K562 (cell line): ENCODE measurements at places on chromosomes 3 and 15.

GRCh38 chr3:155572085-155572484 is 172.8 kb downstream of the PLCH1 start:
- DNase-seq: no peak

GRCh38 chr15:79067072-79067833 is 23.3 kb downstream of the RASGRF1 start:
- DNase-seq: no peak

- no peak for DNase-seq
Measured at GRCh38 chr3:142857056-142857455, 31.8 kb downstream of the PCOLCE2 start.

GRCh38 chr3:108378153-108378951 is 82.0 kb downstream of the HHLA2 start:
- no peak for DNase-seq

GRCh38 chr15:101568821-101569555 is 79.5 kb upstream of the PCSK6 start:
- no peak for DNase-seq

DNA sequence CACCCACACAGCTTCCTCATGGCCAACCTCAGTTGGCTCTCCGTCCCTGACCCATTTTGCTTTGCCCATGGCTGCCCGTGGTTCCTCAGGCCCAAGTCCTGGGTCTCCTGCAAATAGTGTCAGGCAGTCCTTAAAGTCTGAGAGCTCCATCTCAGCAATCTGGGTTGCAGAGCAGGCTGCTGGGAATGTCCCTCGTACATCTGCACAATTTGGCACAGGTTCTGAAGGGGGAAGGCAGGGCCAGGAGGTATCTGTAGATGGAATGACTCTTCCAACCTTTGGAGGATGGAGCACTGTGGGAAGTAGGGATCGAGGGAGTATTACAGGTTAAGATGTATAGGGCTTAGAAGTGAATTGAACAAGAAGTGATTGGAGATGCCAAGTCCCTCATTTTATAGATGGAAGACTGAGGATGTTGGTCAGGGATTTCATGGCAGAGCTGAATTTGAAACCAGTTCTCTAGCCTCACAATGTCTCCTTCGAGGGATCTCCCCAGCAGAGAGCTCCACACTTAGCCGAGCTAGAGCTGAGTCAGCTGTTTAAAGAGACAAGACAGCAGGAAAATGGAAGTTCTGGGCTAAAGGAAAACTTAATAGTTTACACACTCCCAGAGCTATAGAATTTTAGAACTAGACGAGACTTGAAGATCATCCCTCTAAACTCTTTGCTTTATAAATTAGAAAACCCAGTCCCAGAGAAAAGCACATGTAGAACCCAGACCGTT is 9.2 kb downstream of the CKMT1A start:
- DNase-seq: no peak

DNA sequence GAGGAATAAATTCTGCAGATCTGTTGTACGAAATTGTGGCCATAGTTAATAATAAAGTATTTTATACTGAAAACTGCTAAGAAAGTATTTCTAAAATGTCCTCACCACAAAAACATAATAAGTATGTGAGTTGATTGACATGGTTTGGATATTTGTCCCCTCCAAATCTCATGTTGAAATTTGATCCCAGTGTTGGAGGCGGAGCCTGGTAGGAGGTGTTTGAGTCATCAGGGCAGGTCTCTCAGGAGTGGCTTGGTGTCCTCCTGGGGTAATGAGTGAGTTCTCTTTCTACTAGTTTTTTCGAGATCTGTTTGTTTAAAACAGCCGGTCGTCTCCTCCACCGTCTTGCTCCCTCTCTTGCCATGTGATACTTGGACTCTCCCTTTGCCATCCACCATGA is 424.1 kb upstream of the KCNMB2 start:
- DNase-seq: peak; percentile 11

DNA sequence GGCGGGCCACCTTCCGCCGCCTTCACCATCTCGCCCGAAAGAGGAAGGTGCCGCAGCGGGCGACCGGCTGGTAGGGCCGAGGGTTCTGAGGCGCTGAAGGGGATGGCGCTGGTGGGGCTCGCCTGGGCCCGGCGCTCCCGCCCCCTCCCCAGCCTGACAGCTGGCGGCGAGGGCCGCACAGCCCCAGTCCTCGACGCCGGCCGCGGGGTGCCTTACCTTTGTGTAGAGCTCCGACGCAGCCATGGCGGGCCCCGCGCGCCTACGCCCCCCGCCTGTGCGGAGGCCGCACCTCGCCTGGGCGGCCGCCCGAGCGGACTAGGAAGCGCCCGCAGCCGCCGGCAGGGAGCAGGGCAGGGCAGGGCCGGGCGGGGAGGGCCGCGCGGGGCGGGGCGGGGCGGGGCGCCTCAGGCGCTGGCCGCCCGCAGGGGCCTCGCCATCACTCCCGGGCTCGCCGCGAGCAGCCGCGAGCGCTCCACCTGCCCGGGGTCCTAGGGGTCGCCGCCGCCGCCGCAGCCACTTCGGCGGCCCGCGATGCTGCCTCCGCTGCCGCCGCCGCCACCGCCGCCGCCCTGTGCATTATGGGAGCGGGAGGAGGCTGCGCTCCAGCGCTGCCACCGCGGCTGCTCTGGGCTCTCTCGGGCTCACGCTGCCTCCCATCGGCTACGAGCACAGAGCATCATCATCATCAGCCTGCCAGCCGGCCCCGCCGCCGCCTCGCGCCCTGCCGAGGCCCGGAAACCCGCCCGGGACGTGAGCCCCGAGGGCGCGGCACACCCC is at the start of gene MYO5A:
TSS of gene MYO5A (minus strand) at position 317 of the 777 bp plus-strand sequence. CDS start at position 243, 74 bp downstream.
- peak; percentile 80 for DNase-seq

DNA sequence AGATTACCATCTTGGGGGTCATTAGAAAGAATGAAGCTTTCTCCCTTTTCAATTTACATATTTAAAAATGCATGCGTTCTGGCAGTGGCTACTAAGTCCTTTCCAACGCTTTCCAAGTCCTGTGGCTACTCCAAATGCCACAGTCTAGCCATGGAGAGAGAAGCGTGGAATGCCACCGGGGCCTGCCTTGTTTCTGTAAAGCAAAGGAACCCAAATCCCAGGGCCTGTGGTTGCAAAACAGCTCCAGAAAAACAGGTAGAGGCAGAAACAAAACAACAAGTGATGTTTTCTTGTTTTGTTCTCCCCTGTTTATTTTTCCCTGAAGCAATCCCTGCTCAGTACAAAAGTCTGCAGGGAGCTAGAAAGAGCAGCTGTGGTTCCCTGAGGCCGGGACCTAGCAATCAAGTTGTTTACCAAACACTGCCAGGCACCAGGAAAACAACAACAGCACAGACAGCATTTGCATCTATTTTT is 85.5 kb downstream of the FOXP1 start:
- no peak for DNase-seq

GRCh38 chr3:13322324-13322723 is 97.8 kb downstream of the NUP210 start:
- no peak for DNase-seq

- no peak for DNase-seq
Measured at GRCh38 chr15:81379269-81379668, 5.3 kb upstream of the TMC3 start.

- peak; percentile 90 for DNase-seq
Measured at GRCh38 chr3:186909078-186909853, 21.1 kb upstream of the ST6GAL1 start.

DNA sequence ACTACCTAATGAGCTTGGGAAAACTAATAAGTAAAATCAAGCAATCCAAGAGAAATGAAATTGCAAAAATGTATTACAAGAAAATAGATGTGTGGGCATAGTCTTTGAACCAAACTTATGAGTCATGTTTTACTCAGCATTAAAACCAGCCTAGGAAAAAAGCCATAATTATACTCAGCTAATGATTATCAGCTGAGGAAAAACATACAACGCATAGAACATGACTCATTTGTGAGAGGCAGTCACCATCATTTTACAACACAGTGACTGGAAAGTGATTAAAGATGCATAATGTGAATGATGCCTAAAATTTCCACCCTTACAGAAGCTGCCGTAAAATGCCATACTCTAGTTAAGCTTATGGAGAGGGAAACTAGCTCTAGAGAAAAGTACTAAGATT is 238.0 kb upstream of the EOMES start:
- no peak for DNase-seq

- DNase-seq: peak; percentile 45
Measured at GRCh38 chr15:101276501-101277037, 716 bp downstream of the SELENOS start.

GRCh38 chr15:90421527-90421926 is 33.5 kb downstream of the IQGAP1 start:
- DNase-seq: no peak

DNA sequence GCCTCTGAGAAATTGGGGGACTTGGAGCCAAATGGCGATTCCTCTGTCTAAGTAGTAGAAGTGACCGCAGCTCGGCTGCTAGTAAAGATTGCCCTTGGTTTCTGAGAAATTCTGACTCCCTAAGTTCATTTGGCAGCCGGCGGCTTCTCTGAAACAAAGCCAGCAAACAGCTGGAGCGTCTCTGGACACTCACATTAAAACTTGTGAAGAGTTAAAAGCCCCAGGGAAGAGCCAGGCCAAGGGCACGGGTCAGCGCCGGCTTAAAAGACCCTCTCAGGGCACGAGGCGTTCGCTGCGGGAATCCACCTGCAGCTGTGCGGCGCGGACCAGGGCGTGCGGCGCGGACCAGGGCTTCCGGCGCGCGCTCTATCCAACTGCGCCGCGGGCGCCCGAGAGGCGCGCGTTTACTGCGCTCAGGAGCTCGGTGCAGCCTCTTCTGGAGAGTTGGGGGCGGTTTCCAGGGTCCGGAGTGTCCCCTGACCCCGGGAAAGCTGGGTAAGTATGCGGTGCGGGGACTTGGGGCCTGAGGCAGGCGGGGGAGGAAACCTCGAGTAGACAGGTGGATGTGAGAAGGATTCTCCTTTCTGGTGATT is at the start of gene COL6A5:
TSS of gene COL6A5 (plus strand) at position 186 of the 593 bp plus-strand sequence. CDS start 27,967 bp downstream, outside the sequence.
- DNase-seq: peak; percentile 11

DNA sequence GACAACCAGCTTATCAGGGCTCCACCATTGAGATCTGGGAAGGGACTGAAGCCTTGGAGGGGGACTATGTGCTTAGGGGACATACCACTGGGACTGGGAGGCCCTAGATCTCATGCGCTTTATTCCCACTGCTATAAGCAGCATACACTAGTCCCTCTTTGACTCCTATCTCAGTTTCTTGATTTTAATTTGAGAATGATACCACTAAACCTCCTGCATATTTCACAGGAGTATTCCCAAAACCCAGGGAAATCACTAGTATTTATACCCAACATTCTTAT is 29.2 kb downstream of the SLC24A1 start:
- no peak for DNase-seq

DNA sequence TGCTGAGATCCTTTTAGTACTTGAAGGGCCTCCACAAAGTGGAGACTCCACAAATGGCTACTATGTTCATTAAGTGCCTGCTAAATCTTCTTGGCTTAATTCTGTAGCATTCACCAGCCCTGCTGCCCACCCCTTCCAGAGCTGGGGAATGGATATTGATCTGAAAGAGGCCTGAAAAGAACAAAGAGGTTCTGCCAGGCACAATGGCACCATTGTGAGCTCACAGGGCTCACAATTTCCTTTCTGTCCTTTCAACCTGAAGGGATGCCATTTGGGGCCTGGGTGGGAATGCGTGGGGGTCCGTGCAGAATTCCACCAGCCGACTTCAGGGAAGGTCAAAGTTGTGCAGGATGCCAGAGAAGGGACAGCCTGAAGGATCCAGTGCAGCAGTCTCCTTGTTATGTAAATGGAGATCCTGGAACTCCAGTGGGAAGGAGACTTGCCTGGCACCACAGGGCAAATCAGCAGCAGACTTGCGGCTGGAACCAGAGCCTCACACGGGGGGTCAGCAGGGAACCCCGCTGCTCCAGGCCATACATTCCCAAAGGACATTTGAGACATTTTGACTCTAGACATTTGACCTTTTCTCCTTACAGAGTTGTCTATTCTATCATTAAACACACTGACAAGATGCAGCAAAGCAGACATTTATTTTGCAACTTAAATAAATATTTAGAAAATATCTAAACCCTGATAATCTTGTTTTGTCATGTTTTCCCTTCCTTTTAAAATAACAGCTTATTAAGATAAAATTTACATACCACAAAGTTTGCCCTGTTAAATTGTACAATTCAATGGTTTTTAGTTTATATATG is 21.5 kb upstream of the MORF4L1 start:
- DNase-seq: no peak

DNA sequence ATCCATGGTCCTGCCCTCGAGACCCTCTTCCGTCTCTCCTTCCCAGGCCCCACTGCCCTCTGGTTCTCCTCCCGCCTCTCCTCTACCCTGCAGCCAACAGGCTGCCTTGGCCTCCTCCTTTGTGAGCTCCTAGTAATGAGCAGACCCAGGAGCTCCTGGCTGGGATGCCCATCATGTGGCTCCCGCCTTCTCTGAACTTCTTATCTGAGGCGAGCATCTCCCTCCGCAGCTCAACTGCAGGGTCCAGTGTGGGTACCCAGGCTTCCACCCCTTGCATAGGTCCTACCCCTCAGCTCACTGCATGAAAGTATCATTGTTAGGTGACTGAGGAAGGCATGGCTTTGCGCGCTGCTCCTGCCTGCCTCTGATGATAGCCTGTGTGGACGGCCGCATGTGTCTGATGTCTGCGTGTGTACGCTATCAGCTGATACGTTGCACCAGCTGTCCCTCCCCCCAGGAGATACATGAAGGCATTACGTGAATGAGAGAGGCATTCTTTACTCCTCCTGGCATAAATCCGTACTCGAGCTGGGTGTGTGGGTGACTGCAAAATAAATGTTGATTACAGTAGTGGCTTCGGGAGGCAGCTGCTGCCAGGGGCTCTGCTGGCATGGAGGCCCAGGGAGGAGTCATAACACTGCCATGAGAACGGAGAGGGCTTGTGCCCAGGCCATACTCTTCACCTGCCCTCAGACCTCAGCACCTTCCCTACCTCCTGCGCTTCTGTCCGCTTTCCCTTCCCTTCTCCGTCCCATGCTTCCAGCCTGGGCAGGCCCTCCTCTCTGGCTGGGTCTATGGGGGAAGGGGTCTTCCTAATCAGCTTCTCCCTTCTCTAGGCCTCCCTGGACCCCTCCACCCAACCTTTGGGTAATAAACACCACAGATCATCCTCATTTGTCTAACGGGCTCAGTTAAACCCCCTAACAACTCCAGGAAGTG is 48.8 kb downstream of the ZNF710 start:
- no peak for DNase-seq

- DNase-seq: no peak
Measured at GRCh38 chr15:69793781-69794451, 303.8 kb downstream of the TLE3 start.

DNA sequence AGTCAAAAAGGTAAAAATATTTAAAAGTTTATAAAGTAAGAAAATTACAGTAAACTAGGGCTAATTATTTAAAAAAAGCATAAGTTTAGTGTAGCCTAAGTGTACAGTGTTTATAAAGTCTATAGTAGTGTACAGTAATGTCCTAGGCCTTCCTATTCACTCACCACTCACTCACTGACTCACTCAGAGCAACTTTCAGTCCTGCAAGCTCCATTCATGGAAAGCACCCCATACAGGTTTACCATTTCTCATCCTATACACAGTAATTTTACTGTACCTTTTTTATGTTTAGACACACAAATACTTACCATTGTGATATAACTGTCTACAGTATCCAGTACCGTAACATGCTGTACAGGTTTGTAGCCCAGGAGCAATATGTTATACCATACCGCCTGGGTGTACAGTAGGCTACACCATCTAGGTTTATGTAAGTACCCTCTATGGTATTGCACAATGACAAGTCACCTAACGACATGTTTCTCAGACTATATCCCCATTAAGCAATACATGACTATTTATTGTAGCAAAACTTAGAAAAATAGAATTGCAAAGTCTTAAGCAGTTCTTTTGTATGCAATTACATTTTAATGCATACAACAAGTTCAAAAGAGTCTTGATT is 19.5 kb downstream of the AVEN start:
- no peak for DNase-seq
